ENCODE measurements at places on chromosomes 2 and 18.

GRCh38 chr2:189104934-189105333 is 74.6 kb downstream of the COL5A2 start:
- DNase-seq, result no peak

DNA sequence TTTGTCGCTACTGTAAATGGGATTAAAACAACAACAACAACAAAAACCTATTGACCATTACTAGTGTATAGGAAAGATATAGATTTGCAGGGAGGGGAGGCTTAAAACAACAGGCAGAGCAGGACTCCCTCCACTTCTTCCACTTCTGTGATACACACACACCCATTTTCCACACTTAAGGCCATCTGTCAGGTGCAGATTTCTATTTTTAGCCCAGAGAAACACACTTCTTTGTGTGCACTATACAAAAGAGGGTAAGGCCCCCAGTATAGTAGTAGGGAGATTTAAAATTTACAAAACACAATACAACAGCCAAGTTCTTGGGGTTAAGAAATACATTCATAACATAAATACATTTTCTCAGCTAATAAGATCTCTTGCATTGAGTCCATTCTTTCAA is 22.4 kb downstream of the PTPN2 start:
- no peak for DNase-seq

DNA sequence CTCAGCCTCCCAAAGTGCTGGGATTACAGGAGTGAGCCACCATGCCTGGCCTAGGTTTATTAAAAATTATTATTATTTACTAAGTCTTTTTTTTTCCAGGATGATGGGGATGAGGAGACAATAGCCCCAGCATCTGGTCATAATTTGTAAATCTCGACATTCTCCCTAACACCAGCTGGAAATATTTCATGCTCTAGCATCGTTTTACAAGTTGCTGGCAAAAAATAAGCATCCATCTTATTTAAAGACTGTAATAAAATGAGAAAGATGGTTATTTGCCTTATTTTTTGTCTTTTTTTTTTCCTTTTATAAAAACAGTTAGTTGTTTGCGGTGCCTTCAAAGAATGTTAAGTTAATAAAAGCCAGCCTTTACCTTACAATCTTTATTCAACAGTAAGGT is 56.7 kb downstream of the SF3B1 start:
- DNase-seq, result no peak

GRCh38 chr2:226001716-226002115 is 602.2 kb downstream of the NYAP2 start:
- peak; percentile 74 for DNase-seq

DNA sequence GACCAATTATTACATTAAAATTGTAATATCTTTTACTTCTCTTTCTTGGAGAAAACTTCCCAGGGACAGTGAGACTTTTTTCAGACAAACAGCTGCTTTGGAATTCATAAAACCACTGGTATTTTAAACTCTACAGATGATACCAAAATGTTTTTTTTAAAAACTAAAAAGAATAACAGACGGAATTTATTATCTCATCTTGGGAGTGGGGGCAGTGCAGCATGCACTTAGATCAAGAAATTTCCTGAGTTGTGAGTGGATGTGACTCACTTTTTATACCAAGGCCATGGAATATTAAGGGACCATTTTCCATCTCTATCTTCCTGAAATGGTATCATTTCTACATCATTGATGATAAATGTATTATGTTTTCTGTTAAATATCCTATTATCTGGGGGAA is 422.8 kb upstream of the HNRNPA3 start:
- no peak for DNase-seq

Data from M059J (cell line).